ENCODE measurements at places on chromosomes 7 and 10.

- no peak overlapping the region for H3K27ac ChIP-seq
- no peak for DNase-seq
- no peak overlapping the region for H3K4me3 ChIP-seq
- H3K27me3 ChIP-seq = no peaks in the 10 kb centered on the region
- no peaks in the 10 kb centered on the region for H3K36me3 ChIP-seq
- peaks cover 8% of the 10 kb centered on the region for H3K4me1 ChIP-seq
Measured at GRCh38 chr7:16660702-16661464, 14.9 kb downstream of the BZW2 start.

- no peaks in the 10 kb centered on the region for H3K27me3 ChIP-seq
- no peaks in the 10 kb centered on the region for H3K36me3 ChIP-seq
- no peak overlapping the region for H3K4me3 ChIP-seq
- no peaks in the 10 kb centered on the region for H3K4me1 ChIP-seq
Measured at GRCh38 chr7:116630932-116631671, 40.9 kb upstream of the MET start.

GRCh38 chr10:7734821-7735220 is 31.7 kb downstream of the ITIH2 start:
- no peak for DNase-seq
- no peaks in the 10 kb centered on the region for H3K27me3 ChIP-seq
- H3K4me3 ChIP-seq = no peak overlapping the region
- no peaks in the 10 kb centered on the region for H3K4me1 ChIP-seq
- H3K36me3 ChIP-seq = no peaks in the 10 kb centered on the region

DNA sequence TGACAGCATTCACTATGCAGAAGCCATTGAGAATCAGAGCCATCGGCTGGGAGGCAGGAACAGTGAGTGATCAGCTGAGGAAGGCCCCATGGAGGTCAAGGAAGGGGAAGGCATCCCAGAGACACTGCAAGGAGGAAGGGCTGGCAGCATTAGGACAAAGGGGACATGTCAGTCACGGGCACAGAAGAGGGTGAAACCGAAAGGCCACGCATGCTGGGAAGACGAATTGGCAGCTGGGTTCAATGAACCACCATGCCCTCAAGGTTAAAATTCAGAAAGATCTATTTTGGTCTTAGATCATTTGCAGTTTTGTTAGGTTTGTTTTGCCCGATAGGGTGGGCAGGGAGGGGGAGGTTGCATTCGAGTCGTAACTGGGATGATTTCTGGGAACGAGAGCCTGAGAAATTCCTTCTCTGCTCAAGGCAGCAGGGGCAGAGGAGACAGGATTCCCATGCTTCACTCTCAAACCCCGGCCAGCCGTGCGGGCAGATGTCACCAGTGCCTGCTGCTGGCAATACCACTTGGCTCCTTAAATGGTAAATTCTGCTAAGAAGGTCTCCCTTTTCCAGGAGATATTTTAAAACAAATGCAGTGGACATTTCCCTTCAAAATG is 57.7 kb downstream of the ASB13 start:
- no peak overlapping the region for H3K27ac ChIP-seq
- H3K4me1 ChIP-seq = no peaks in the 10 kb centered on the region
- no peaks in the 10 kb centered on the region for H3K36me3 ChIP-seq

GRCh38 chr7:129053938-129054437 is 923 bp downstream of the TNPO3 start:
- H3K36me3 ChIP-seq = no peaks in the 10 kb centered on the region
- H3K4me3 ChIP-seq = peak overlapping the region; percentile 92
- no peak for DNase-seq
- peak overlapping the region; percentile 98 for H3K27ac ChIP-seq

DNA sequence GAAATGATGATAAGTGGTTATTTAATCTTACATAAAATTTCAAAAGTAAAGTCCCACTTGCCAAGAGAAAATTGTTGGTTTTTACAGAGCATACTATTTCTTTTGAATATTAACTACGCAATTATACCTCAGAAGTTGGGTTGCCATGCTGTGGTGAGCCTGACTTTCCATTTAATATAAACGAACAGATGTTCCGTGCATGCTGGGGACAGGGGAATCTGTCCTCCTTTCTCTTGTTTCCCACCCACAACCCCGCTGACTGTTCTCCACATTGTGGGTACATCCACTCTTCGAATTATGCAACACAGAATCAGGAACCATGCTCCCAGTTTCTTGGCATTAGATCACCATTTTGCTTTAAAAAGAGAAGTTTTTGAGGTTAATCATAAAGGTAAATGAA is 29.2 kb upstream of the RTKN2 start:
- H3K27me3 ChIP-seq = no peaks in the 10 kb centered on the region
- no peak overlapping the region for H3K27ac ChIP-seq
- no peaks in the 10 kb centered on the region for H3K4me1 ChIP-seq
- H3K36me3 ChIP-seq = no peaks in the 10 kb centered on the region
- no peak overlapping the region for H3K4me3 ChIP-seq
- DNase-seq = no peak

Measured in upper lobe of right lung (tissue), 1 donor.